ENCODE measurements at places on chromosomes 5 and 9.

GRCh38 chr5:167886196-167886595 is 405.2 kb upstream of the WWC1 start:
- DNase-seq: no peak

GRCh38 chr5:68444048-68444447 is 228.5 kb downstream of the PIK3R1 start:
- no peak for DNase-seq

DNA sequence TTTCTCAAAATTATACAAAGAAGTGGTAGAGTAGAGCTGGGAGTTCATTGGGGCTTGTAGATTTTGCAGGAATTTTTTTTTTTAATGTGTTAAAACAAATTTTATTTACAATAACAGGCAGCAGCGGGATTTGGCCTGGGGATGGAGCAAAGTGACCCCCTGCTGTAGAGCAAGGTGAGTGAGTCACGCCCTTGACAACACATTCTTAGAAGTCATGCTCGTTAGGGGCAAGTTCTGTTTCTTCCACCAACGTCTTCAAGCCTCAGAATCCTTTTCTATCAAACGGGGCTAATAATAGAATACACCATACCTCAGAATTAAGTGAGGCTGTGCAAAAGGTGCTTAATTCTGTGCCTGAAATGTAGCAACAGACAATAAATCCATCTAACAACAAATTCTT is 1.1 kb upstream of the ANKDD1B start:
- DNase-seq: no peak

DNA sequence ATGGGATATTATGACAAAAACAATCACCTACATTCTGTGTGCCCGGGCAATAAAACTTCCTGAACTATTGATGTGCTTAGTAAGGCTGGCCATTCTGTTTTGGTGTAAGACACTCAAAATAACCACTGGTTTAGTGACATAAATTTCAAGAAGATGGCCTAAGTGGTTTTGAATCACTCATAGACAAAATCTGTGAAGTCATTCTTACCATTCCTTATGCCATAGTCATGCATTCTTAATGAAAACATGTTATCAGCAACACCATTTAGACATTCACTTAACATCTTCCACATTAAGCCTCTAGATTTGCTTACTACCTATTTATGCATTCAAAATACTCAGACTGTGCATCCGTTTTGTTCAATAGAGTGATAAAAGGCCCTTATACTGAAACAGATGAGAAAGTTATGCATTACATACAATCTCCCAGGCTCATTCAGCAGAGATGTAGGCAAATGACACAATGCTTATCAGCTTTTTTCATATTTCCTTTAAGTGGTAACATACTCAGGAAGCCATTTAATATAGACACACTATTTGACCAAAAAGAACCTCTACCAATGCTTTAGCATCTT is 848.8 kb upstream of the DMAC1 start:
- DNase-seq: no peak

GRCh38 chr9:81652058-81652687 is 37.2 kb downstream of the TLE1 start:
- no peak for DNase-seq
